ENCODE measurements at places on chromosomes 1 and 21.

DNA sequence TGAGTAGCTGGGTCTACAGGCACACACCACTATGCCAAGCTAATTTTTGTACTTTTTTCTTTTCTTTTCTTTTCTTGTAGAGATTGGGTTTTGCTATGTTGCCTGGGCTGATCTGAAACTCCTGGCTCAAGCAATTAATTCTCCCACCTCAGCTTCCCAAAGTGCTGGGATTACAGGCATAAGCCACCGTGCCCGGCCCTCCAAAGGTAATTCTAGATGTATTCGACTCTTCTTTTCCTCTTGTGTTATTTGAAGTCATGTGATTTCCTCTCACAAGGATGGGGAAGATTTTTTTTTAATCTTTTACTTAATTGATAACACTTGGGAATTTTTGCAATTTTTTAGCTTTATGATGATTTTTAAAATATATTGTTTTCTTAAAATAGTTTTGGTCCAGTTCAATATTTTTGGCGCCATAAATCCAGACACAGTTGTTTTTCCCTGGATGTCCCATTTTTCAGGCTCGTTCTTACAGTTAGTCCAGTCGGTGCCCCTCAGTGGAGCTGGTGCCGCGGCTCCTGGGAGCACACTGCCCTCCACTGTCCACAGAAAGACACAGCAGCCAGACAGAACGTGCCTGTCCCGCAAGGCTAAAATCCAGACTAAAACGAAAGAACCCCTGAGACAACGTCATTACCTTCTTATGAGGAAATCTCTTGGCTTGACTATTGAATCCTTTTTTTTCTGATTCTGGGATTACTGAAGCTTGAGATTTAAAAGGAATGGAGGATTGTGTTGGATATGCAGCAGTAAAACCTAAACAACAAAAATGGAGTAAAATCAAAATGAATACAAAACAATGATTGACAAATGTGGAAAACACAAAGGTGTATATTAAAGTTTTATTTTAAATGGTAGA lies 22.4 kb downstream of the STPG1 start:
- peak; percentile 80 for DNase-seq

GRCh38 chr1:3968851-3969250 lies 68.8 kb upstream of the C1orf174 start:
- DNase-seq = no peak

DNA sequence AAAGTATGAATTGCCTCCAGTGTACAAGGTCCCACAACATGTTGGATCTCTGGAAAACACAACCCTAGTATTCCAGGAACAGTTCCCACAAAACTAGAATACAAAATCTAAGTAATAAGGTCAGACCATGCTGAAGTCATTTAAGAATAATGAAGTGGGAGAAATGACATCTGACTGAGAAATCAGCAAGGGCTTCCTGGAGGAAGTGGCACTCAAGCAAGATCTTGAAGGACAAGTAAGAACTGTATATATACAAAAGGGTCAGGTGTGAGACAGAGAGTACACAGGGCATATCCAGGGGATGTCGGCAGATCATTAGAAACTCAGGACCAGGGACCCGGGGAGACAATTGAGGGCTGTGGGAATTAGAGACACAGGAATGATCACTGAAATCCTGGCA lies 18.7 kb downstream of the MIS18A start:
- no peak for DNase-seq

DNA sequence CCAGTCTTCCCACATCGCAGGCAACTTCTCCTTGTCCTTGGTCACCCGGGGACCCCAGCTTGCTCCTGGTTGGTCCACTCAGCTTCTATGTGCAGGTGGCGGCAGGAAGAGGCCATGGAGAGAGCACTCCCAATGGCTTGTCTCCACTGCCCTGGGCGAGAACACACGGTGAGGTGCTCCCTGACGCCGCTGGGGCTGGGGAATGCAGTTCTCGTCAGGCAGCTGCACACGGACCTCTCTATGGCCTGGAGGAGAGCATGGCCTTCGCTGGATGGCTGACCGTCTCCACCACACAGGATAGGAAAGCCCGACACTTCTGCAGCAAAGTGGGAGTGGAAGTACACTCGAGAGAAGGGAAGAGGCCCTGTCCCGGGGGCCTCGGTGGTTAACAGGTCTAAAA lies 11.8 kb downstream of the C1orf174 start:
- no peak for DNase-seq

DNA sequence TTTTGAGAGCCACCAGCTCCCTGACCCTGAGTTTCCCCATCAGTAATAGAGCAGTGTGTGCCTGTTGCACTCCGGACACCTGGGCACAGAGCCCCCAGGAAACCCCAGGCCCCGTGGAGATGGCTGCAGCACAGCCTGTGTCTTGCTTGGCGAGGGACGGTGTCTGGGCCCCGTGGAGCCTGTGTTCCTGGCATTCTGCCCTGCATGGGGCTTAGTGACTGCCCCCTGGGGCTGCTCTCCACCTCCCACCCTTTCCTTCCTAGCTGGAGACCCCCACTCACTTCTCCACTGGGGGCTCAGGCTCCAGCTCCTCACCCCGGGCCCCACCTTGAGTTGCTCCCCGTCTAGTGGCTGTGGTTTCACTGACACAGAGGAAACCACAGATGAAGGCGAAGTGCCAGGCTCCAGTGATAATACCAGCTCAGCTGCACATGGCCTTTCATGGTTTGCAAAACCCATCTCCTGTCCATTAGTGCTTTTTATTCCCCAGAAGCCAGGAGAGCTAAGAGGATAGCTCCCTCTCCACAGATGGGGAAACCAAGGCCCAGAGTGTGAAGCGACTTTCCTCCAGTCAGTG lies 39.4 kb downstream of the DMRTB1 start:
- no peak for DNase-seq

DNA sequence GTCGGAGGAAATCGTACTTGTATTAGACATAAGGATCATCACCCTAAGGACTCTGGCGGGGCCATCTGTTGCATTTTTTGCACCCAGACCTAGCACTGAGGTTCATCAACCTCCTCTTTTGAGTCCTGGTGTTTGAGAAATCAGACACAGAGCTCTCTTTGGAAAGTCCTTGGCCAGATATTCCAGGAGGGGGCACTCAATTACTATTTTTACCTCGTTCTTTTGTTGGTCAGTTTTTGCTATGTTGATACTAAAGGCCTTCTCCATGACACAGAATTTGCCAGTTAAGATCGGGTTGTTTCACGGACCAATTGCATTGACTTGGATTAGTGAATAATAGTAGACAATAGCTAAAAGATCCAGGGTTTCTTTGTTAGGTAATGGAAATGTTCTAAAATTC lies 711.2 kb downstream of the KCNT2 start:
- no peak for DNase-seq

- no peak for DNase-seq
Measured at GRCh38 chr1:172951730-172952365, 98.9 kb downstream of the TNFSF18 start.

DNA sequence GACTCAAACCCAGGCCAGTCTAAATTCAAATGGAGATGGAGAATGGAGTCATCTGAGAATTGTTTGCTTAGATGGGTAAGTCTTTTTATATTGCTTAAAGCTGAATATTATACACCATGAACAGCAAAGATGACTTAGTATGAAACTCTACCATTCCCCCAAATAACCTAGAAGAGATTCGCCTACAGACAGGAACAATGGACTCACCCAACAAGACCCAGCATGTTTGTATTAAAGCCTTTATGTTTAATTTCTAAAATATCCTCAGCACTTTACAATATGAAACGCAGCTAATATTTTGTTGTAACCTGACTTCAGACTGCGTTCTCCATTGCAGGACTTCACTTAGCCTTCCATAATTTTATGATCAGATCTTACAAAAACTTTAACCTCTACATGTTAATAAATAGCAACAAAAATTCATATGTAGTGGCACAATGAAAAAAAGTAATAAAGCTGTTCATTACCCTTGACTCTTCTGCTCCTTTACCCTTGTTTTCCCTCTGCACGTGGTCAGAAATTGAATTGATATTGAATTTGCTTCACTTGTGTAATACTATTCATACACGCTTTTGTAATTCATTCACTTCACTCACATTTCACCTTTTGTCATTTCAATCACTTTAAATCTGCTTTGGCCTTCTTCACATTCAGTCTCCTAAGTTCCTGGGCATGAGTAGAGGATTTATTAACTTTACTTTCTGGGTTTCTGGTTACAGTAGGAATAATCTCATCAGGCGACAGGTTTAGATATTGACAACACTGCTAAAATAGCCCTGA lies 177.3 kb upstream of the PTBP2 start:
- no peak for DNase-seq

DNA sequence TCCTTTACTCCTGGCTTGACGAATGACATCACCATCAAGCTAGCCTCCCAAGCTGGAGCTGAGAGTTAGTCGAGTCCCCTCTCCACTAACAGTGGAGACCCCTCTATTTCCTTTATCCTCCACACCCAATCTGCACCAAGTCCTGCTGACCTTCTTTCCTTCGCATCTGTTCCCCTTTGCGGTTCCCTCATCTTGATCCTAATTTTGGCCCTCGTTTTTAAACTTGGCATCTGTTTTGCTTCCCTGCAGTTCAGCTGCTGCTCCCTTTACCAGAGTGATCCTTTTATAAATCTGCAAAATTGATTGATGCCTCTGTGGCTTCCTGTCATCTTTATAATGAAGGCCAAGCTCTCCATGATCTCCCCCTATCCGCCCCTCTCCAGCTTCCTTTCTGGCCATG lies 49.0 kb upstream of the TSPAN2 start:
- DNase-seq = no peak

- DNase-seq = no peak
Measured at GRCh38 chr1:170666541-170667254, 2.8 kb downstream of the PRRX1 start.

GRCh38 chr1:157141212-157141855 lies 3.1 kb upstream of the ETV3 start:
- no peak for DNase-seq

DNA sequence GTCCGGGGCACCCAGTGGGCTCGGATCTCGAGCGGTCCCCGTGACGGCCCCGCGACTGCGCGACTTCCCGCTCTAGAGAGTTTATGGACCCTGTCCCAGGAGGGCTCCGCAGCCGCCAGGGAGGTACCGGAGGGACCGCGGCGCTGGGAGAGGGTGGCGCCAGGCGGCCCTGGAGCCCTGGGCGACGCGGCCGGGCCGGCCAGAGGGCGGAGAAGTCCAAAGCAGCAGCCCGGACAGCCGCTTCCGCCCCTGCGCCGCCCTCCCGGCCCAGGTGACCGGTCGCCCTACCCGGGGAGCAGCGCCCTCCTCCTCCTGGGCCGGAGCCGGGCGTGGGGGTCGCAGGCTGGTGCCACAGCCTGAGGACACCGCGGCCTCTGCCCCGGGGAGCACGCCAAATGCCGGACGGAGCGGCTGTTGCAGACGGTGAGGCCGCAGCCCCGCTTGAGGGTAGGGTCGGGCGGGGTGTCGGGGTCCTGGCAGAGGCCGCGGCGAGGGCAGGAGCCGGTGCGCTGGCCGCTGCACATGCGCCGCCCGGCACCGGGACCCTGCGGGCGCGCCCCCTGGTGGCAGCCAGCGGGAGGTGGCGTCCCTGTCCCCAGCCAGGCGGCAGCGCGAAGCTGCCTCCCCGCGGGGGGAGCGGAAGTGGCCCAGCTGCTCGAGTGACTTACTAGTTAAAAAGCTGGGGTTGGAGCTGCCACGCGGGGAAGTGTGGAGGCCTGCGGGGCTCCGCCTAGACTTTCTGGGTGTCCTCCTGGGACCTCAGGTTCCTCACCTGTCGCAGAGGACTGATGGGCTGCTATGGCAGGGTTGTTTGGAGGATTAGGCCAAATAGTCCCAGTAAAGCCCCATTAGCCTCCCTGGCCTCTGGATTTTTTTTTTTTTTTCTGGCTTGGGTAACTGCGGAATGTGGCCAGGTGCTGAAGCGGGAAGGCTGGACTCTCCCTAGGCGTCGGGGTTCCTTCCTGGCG lies 20.9 kb upstream of the ZNF678 start:
- peak; percentile 90 for DNase-seq

DNA sequence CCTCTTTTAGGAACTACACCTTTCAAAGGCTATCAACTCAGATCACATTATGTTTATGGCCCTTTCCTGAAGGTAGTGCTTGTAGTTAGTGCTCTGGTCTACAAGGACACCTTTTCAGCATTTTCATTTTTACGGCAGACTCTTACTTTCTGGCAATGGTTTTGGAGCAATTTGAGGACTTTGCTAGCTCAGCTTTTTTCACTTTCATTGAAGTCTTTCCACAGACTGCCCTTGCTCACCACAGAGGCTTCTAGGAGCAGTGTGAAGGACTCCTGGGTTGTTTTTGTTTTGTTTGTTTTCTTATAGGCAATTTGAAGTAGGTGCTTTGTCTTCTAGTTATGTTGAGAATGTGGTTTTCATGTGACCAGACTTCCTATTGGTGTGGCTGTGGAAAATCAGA lies 43.1 kb downstream of the CD55 start:
- no peak for DNase-seq

DNA sequence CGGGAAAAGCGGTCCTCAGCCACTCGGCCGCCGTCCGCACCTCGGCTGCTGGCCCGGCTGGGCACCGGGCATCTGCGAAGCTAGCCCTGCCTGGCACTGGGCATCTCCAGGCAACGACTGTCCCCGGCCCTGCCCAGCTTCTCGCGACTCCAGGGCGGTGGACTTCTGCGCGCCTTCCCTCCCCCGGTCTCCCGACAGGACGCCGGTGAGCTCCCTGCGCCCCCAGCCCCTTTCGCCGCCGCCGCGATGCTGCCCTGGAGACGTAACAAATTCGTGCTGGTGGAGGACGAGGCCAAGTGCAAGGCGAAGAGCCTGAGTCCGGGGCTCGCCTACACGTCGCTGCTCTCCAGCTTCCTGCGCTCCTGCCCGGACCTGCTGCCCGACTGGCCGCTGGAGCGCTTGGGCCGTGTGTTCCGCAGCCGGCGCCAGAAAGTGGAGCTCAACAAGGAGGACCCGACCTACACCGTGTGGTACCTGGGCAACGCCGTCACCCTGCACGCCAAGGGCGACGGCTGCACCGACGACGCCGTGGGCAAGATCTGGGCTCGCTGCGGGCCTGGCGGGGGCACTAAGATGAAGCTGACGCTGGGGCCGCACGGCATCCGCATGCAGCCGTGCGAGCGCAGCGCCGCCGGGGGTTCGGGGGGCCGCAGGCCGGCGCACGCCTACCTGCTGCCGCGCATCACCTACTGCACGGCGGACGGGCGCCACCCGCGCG lies 514 bp downstream of the FAM43B start:
- peak; percentile 50 for DNase-seq

GRCh38 chr1:181190364-181191035 lies 102.0 kb downstream of the IER5 start:
- DNase-seq = no peak

DNA sequence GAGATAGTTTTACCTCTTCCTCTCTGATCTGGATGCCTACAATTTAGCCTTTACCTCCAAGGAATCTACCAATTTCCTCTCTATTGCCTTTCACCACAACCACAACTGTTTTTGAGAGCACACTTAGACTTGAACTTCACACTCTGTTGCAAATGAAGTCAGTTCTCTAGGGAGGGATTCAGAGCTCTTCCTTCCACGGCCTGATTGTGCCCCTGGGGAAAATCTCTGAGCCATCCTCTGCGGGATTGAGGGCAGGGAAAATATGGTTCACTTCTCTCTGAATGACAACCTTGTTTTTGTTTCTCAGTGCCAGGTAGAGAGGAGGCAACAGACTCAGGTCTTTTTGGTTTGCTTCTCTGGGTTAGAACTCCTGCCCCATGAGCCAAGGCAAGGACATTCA lies 35.4 kb upstream of the BCL10 start:
- no peak for DNase-seq

GRCh38 chr21:31514598-31514997 lies 144.9 kb upstream of the SOD1 start:
- no peak for DNase-seq

- no peak for DNase-seq
Measured at GRCh38 chr1:209749205-209749604, 6.6 kb upstream of the TRAF3IP3 start.

- no peak for DNase-seq
Measured at GRCh38 chr1:118275472-118276115, 90.6 kb upstream of the SPAG17 start.

Measured in mucosa of descending colon (tissue), 3 donors.